ENCODE measurements at places on chromosomes 16 and 17.

DNA sequence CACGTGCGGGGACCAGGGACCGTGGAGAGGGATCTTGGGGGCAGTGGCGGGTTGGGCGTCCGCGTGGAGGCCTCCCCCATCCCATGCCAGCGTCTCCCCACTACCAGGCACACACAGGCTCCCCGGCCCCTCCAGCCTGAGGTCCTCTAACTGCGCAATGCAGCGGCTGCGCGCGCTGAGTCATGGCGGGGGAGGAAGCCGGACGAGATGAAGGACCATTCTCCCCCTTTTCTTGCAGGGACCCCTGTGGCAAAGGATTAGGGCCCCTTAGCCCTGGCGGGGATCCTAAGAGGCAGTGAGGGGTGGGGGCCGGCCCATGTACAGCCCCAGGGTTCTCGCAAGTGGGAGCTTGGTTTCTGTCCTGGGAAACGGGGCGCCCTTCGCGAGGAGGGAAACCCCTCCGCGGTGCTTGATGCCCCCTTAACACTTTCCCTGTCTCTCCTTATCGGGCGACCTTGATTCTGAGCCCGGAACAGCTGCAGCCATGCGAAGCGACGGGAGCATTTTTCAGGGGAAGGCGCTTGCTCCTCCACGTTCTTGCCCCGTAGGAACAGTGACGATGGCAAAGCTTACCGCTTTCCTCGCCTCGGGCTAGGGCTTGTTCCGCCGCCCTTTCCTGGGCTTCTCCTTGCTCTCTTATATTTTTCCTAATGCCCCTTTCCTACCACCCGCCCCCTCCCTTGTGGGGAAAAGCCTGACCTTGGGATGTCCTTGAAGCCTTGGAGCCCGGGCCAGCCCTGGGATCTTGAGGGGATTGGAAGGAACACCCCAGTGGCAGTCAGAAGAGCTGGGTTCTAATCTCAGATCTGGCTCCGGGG is 592 bp downstream of the ALDOA start:
- DNase-seq = peak; percentile 53

GRCh38 chr16:11697319-11697718 is 29.1 kb downstream of the SNN start:
- no peak for DNase-seq

- DNase-seq = peak; percentile 55
Measured at GRCh38 chr16:1990351-1991134, 773 bp downstream of the SYNGR3 start.

DNA sequence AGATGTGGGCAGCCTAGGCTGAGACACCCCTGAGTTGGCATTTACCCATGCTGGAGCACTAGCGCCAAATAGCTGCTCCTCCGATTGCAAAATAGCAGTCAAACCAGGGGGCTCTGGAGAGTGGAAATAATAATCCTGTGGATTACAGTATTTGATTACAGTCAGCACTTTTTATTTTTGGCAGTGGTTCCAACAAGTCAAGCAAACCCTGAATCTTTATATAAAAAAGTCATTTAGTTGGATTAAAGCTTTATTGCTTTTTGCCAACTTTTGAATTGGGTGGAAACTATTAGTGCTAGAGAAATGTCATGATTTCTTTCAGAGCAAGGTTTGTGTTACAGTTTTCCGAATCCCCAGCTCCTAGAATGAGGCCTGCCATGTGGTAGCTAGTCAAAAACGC is 99.3 kb upstream of the FAM20A start:
- no peak for DNase-seq
